ENCODE measurements at places on chromosomes 5 and 9.

- no peak for DNase-seq
Observed at GRCh38 chr5:96875791-96876291, 459 bp upstream of the ERAP2 start.

DNA sequence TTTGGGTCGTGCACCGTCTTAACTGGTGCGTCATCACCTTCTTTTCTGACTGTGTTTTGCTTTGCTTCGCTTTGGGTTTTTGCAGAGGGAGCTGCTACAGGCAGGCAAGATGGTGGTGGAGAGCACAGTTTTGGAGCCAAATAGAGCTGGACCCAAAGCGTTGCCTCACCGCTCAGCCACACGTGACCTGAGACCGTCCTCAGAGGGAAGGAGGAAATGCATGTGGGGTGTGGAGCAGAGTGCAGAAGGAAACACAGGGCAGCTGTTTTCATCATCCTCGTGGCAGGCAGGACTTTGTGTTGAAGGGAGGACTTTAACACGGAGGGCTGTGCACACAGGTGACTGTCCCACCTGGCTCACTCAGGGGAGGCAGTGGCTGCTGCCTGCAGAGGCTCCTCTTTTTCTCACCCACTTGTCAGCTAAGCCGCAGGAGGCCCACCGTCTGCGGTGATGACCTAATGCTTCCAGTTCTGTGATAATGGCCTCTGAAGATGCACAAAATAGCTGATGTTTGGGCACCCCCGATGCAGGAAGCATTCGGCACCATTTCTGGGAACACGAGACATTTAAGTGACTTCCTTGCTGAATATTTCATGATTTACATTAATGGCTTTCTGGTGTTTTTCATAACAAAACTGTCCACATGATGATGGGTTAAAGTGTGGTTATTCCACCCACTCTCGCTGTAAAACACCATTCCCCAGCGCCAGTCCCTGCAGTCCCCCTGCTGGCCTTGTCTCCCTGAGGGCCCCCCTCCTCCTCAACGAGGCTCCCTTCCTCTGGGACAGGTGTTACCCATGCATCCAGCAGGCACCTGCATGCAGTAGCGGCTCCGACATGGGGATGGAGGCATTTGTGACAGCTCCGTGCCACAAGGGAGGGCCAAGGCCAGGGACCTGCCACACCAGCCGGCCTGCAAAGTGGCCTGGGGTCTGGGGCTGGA lies 12.4 kb upstream of the UBAC1 start:
- no peak for DNase-seq

DNA sequence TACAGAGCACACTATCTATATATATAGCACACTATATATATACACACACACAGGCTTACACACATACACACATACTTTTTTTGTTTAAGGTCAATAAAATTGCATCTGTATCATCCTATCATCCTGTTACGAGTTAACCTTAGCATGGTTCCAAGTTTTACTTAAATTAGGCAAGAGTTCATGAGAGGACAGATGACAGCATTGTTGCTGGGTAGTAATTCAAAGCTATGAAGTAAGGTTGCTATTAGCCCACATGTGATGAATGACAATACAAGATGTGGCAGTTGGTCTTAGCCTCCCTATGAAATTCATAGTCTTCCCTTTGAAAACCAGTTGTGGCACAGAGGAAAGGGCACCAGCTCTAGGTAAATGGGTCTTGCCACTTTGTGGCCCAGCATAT lies 438.1 kb downstream of the ACTL7B start:
- no peak for DNase-seq

- no peak for DNase-seq
Observed at GRCh38 chr5:83277154-83277553, 194.4 kb upstream of the VCAN start.

- DNase-seq = no peak
Observed at GRCh38 chr9:90579181-90579580, 63.4 kb downstream of the DIRAS2 start.

- no peak for DNase-seq
Observed at GRCh38 chr5:177980743-177981151, 15.3 kb downstream of the PROP1 start.

GRCh38 chr5:42621662-42622061 lies 135.0 kb upstream of the CCDC152 start:
- no peak for DNase-seq
